ENCODE measurements at places on chromosomes 11 and 22. TPM values are rescaled to one million over a fixed set of nuclear protein-coding genes. Genes with fewer than 3 reads are reported as not detected.

FAM181B gene
- total RNA-seq: 0.15 TPM

PRG3 gene
- not detected for total RNA-seq

CD6 gene
- 349 TPM for total RNA-seq

ANAPC15 gene
- 78.6 TPM for total RNA-seq

OSBP2 gene
- 0.73 TPM for total RNA-seq

BRMS1 gene
- total RNA-seq: 48.0 TPM

OR8A1 gene
- total RNA-seq: not detected

GNAZ gene
- total RNA-seq: 0.14 TPM

CCDC116 gene
- 0.78 TPM for total RNA-seq

GAL3ST1 gene
- total RNA-seq: not detected

WNT7B gene
- not detected for total RNA-seq

FBXO3 gene
- 26.9 TPM for total RNA-seq

PRRG4 gene
- total RNA-seq: 0.13 TPM

ADAMTS15 gene
- total RNA-seq: not detected

C11orf97 gene
- total RNA-seq: not detected

ZNF74 gene
- total RNA-seq: 13.1 TPM

CHRNA10 gene
- total RNA-seq: 1.9 TPM

MTA2 gene
- total RNA-seq: 208 TPM

ACRV1 gene
- not detected for total RNA-seq

LRRC51 gene
- 6.0 TPM for total RNA-seq

TTLL12 gene
- 41.4 TPM for total RNA-seq

OR8H3 gene
- not detected for total RNA-seq

DCHS1 gene
- total RNA-seq: 0.38 TPM

KRTAP5-10 gene
- 0.26 TPM for total RNA-seq

CREB3L1 gene
- total RNA-seq: not detected

MMP12 gene
- total RNA-seq: not detected

SERHL2 gene
- 0.99 TPM for total RNA-seq

DNAJB7 gene
- total RNA-seq: not detected

NRXN2 gene
- not detected for total RNA-seq

SLC6A5 gene
- not detected for total RNA-seq

NPAS4 gene
- total RNA-seq: not detected

SDHD gene
- total RNA-seq: 77.0 TPM

ZDHHC13 gene
- 24.7 TPM for total RNA-seq

RNF26 gene
- 30.5 TPM for total RNA-seq

MPPED2 gene
- not detected for total RNA-seq

KDM4D gene
- total RNA-seq: 0.45 TPM

SYNGR1 gene
- 0.31 TPM for total RNA-seq

KRTAP5-8 gene
- 0.23 TPM for total RNA-seq

OR51E2 gene
- not detected for total RNA-seq

MRGPRX4 gene
- not detected for total RNA-seq

FAM180B gene
- 0.15 TPM for total RNA-seq

SPI1 gene
- not detected for total RNA-seq

DRICH1 gene
- 0.88 TPM for total RNA-seq

THY1 gene
- total RNA-seq: 0.29 TPM

CTSW gene
- 47.0 TPM for total RNA-seq

SUSD2 gene
- total RNA-seq: 0.78 TPM

WNT11 gene
- total RNA-seq: not detected

APOA4 gene
- not detected for total RNA-seq

OR8K3 gene
- total RNA-seq: not detected

ANO9 gene
- 107 TPM for total RNA-seq

UCP2 gene
- 387 TPM for total RNA-seq

NLRP14 gene
- 0.05 TPM for total RNA-seq

TIMP3 gene
- not detected for total RNA-seq

PLA2G3 gene
- total RNA-seq: not detected
